ENCODE measurements at places on chromosomes 1 and 21.

- DNase-seq: no peak
These were observed 9.0 kb upstream of the VHLL start for GRCh38 chr1:156308078-156308477.

- DNase-seq: peak; percentile 74
These were observed 11.5 kb downstream of the MCL1 start for GRCh38 chr1:150567717-150568593.

- no peak for DNase-seq
These were observed 5.9 kb downstream of the ANKRD13C start for GRCh38 chr1:70348399-70349165.

GRCh38 chr1:15264769-15265168 is 17.7 kb downstream of the FHAD1 start:
- no peak for DNase-seq

- DNase-seq: no peak
These were observed 142.5 kb upstream of the HMGB4 start for GRCh38 chr1:33721301-33721815.

DNA sequence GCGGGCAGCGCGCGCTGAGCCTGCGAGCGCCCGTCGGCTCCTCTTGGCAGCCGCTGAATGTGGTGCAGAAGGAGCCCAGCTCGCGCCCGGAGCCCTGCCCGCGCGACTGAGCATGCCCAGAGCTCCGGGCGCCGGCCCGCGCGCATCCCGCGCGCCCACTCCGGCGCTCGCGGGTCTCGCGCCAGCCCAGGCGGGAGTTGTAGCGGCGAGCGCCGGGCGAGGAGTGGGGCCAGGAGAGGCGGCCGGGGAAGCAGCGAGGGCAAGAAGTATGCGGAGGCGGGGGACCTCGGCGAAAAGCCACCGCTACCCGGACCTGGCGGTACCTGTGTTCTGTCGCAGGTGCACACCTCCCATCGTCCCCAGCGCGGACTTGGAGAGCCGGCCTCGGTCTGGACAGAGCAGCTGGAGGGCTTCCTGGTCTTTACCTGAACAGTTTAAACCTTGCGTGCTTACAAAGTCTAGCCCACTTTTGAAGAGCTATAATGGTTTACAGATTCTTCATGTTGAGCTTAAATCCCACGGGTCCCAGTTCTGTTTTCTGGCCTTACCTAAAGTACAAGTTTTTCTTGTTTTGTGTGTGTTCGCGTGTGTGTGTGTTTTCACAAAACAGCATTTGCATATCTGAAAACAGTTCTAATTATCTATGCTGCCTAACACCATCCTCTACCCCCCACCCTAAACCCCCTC is at the start of gene DDAH1:
TSS of gene DDAH1 (minus strand) at position 61 of the 687 bp plus-strand sequence. CDS start 114 bp downstream, outside the sequence.
- peak; percentile 75 for DNase-seq

DNA sequence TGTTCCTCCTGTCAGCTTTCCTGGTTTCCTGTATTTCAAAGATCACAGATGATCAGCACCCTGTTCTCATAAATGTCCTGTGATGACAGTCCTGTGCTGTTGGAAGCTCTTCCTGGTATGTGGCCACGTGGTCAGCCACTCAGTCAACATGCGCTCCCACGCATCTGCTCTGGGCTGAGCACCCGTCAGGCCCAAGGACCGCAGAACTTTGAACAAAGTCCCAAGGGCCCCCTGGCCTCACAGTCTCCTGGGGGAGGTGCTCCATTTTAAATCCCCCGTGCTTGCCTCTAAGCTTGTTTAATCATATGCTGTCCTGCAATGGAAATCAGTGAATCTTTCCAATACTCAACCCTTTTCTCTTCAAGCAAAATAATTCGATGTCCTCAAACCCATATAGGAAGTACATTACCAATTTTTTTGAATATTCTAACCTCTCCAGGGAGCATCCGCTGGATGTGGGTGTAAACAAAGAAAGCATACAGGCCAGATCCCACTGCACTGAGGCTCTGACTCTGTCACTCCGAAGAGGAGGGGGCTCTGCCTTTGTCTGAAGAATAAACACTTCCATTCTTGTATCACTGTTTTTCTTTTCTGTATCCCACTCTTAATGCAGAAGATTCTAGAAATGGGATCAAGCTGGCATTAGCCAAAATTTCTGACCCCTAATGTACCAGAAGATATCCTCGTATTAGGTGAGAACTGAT is 250.3 kb downstream of the SDCCAG8 start:
- no peak for DNase-seq

DNA sequence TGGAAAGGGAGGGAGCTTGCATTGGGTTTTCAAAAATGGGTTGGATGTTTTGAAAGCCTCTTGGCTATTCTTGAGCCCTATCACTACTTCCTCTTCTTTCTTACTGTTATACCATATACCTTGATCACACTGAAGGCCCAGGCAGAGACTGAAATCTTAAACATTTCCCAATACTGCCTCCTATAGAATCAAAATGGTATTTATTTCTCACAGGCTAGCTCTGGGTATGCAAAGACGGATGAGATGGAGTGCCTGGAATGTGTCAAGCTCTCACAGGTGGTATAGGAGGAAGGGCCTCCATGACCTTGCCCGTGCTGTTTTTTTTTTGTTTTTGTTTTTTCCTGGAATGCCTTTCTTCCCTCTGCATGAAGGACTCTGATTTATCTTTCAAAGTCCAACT is 268.4 kb upstream of the USP24 start:
- no peak for DNase-seq

- no peak for DNase-seq
These were observed 58.9 kb upstream of the SAMD13 start for GRCh38 chr1:84242641-84243040.

GRCh38 chr1:26405281-26405915 is 5.2 kb upstream of the LIN28A start:
- DNase-seq: no peak

- no peak for DNase-seq
These were observed 4.9 kb downstream of the PTPN7 start for GRCh38 chr1:202155478-202156021.

DNA sequence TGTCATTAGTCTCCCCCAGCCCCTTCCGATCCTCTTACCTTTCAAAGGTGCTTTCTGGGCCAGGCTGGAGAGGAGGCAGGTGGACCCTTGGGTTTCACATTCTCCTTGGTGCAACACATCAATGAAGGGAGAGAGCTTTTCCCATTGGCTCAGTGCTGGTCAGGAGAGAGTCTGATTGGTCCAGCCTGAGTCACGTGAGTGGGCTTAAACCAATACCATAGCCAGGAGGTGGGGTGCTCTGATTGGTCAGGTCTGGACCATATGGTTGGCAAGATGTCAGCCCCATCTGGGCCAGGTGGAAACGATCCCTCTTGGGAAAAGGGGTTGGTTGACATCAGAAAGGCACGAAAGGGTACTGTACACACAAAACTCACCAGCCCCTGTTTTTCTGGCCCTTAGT is 44.8 kb upstream of the ABCG1 start:
- DNase-seq: no peak

DNA sequence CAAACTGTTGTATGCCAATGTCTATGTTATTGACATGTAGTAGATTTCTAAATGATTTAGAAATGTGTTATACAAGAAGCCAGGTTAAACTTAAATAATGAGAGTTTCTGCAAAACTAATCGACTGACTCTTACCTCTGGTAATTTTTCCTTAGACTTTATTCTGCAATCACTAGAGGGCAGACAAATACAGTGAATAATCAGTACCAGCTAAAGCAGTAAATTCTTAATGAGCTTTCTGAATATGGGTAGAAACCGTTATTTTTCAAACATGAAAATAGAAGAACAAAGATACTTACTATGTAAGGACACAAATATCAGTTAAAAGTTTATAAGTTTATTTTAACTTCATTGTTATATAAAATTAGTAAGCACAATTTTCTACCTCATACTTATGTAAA is 97.9 kb upstream of the RGS1 start:
- DNase-seq: no peak

GRCh38 chr1:91053630-91054029 is 31.8 kb upstream of the ZNF644 start:
- no peak for DNase-seq

DNA sequence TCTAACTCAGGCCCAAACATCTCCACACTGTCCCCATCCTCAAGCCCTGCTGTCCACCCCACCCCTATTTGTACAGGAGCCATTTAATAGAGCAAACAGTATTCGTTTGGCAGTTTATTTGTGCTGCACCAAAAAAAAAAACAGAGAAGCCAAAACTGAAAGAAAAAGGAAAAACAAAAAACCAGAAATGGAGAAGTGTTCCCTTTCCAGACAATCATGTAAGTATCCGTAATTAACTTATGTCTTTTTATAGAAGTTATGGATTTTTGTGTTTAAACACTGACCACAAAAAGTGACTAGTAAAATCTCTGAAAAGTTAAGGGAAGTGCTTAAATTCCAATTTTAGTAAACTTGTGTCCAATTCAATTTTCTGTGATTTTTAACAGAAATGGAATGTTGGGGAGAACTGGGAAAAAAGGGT is 40.4 kb upstream of the ZBTB18 start:
- DNase-seq: no peak

DNA sequence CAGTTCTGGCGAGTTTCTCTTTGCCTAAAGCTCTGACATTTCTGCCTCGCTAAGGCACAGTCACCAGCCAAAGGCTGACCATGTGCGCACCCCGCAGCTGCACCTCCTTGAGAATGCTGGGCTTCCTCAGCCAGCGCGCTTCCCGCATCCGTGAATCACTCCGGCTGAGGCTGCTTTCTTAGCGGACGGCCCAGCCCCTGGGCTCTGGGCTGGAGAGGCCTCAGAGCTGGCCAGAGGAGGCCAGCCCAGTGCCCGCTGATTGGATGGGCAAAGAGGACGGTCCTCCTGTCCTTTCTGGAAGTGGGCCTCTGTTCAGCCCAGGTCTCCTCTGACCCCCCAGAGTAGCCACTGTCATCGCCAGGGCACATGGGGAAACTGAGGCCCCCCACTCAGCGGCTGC is 56.1 kb downstream of the PRDM16 start:
- DNase-seq: peak; percentile 39

- no peak for DNase-seq
These were observed 15.5 kb upstream of the MAST2 start for GRCh38 chr1:45787905-45788304.

DNA sequence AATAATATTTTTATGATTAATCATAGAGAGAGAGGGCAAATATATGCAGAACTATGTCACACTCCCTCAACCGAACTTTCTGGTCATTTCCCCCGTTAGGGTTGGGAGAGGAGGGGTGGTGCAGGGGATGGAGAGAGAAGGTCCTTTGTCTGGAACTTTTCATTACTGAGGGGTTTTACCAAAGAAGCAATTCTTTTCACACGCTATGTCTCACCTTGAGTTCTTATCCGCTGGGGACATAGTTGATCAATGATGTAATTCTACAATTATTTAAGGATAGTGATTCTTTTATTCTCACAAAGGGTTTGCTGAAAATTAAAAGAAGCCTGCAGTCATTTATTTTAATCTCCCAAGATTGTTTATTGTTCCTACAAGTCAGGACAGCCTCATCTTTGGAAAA is 98.3 kb upstream of the RUNX1 start:
- no peak for DNase-seq

DNA sequence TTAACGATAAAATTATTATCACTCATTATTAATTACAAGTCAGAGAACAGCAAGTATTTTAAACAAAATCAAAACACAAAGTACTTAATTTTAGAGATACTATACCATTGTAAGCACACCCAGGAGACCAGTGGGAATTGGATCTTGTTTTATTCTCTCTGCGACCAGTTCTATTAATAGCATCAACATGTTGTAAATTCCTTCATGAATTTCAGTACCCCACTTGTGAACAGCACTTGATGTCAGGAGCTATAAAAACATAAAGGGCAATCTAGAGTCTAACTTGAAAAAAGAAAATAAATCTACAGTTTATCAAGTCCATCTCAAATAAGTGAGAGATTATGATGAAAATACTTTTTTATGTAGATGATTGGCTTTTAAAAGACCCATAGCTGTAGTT is 42.9 kb downstream of the USP24 start:
- DNase-seq: no peak

- no peak for DNase-seq
These were observed 310.8 kb downstream of the USP25 start for GRCh38 chr21:16040601-16041000.

GRCh38 chr1:28172713-28173150 is 3.8 kb downstream of the PTAFR start:
- no peak for DNase-seq

DNA sequence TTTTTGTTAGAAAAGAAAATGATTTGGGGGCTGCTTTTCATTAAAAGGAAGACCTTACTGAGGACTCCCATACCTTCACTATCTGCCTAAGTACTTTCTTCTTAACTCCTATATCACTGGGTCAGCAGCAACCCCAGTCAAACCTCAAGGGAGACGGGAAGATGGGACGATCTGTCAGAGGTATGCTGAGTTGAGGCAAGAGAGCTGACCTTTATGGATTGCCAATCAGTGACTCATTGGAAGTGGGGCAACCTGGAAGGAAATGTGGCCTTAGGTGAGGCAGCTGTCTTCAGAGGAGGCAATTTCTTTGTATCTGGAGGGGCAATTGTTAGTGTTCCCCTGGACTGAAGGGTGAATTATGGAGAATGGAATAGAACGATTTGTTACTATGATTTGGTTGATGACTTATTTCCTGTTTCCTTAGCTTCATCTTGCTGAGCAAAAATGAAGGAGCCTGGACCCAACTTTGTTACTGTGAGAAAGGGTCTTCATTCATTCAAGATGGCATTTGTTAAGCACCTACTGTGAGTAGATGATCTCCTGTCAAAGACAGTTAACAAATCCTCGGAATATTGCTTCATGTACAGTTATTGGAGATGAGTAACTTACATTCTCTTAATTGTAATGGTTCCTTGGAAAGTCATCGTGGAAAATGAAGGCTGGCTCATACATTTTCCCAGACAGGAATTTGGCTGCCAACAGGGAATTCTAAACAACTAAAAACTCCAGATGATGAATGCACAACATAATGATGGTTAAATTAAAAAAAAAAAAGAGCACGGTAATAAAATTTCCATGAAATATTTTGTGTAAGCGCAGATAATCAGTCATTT is 134.7 kb upstream of the KCNJ15 start:
- DNase-seq: no peak

DNA sequence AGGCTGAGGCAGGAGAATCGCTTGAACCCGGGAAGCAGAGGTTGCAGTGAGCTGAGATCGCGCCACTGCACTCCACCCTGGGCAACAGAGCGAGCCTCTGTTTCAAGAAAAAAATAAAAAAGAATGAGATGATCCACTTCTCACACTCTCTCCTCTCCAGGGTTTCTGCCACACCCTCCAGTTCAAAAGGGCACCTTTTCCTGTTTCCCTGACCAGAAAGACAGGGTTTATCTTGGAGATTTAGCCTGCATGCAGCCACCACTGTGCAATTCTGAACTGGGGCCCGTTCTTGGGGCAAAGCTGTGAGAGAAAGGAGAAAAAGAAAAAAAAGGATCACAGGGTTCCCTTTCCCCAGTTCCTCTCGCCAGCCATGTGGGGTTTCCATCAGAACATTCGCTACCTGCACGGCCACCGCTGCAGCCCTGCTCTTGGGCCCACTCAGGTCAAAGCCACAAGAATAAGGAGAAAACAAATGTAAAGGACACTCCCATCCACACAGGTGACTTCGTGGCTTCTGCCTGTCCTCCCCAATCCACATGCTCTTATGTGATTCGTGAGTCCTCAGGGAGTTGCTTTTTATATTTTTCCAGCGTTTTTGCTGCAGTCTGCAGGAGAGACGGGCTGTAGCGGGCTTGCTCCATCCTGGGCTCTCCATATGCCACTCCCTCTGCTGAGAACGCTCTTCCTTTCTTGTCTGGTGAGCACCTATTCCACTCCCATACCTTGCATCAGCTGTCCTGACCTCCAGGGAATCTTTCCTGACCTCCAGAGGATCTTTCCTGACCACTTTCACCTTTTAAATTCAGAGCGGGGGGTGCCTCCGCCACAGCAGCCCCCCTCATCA is 26.4 kb downstream of the GNG4 start:
- DNase-seq: no peak
